IMR-90 (cell line): ENCODE measurements at places on chromosomes 1 and 21.

DNA sequence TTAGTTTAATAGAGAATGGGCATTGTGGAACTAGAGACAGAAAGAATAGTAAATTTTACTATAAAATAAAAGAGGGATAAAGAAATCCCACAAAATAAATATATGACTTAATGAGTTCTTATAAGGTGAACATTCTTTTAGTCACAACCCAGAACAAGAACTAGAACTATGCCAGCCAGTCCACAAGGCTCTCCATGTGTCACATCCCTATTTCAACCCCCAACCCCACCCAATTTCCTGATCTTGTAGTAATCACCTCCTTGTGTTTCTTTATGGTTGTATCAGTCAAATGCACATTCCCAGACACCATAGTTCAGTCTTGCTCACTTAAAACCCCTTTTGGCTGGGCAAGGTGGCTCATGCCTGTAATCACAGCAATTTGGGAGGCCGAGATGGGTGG lies 662.3 kb upstream of the CAMK1G start:
- no peak for DNase-seq

- DNase-seq: no peak
Measured at GRCh38 chr21:32916522-32917099, 109.1 kb upstream of the OLIG2 start.

DNA sequence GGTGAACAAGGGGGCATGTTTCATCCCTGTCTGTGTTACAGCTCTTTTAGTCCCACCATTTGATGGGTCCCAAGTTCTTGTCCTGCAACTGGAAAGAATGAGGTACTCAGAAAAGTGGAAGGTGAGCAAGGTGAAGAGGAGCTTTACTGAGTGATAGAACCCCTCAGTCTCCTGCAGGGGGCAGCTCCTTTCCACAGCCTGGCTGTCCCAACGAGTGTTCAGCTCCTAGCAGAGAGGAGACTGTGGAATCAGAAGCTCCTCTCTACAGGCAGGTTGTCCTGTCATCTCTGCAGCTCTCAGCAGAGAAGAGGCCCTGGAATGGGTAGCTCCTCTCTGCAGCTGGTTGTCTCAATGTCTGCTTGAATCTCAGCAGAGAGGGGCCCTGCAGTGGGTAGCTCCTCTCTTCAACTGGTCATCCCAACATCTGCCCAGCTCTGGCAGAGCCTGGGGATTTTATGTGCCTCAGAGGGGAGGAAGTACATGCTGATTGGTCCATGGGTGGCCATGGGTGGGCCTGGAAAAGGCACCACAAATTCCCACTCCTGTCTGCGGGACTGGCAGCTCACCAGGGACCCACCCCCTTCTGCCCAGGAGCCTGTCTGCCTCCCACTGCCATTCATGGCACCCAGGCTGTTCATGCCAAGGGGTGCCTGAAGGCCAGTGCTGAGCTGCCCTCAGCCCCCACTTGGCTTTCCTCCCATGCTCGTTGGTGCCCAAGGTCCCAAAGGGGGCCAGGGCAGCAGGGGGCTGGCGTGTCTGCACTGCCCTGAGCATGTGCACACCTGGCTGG lies 25.7 kb downstream of the LDLRAD1 start:
- DNase-seq: no peak

DNA sequence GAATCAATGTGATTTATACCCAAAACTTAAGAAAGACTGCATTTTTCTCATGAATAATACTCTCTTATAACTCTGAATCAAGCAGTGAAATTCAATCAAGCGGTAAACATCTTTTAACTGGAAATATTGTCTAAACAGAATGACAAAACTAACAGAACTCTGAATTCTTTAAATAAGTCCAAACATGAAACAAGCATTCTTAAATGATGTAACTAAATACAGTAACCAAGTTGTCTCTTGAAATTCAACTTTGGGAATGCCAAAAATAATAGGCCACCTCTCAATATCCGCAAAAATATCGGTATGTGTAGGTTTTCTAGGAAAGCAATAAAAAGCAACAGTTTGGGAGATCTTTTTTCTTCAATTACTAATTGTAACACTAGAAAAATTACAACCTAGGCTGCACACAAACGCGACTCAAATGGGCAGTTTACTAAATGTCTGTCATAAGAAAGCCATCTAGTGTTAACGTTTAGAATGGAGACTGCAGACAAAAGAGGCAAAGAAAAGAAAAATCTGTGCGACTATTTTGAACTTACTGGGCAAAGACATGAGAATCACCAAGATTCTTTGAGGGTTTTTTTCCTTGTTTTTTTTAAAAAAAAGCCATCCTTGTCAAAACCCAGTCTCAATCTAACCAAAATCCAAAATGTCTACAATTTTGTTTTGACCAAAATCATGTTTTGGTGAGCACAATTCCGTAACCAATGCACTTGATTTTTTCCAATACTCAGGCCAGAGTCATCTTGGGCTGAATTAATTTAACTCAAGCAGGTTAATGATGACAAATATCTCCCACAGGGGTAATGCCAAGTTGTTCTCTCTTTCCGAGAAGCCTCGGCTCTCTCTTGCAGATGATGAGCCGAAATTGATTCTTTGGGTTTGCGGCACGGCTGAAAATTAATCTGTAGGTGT lies 1.3 kb downstream of the SIPA1L2 start:
- DNase-seq: peak; percentile 52

- peak; percentile 42 for DNase-seq
Measured at GRCh38 chr1:42035205-42035829, 116.6 kb upstream of the HIVEP3 start.

DNA sequence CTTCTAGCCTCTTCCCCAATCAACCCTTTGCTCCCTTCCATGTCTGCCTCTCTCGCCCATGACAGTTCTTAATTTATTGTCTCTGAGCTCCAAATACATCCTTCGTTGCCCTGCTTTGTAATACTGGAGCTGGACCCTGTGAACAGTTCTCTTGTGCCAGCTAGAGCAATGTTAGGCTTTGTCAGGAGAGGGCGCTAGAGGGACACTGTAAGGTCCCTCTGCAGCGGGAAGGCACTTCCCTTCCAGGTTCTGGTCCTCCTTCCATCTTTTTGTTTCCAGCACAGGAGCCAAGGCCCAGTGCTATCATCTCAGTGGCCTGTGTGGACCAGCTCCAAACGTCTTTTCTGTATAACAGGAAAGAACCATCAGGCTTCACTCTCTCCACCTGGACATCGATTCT lies 95.9 kb downstream of the PTPRU start:
- DNase-seq: peak; percentile 21

DNA sequence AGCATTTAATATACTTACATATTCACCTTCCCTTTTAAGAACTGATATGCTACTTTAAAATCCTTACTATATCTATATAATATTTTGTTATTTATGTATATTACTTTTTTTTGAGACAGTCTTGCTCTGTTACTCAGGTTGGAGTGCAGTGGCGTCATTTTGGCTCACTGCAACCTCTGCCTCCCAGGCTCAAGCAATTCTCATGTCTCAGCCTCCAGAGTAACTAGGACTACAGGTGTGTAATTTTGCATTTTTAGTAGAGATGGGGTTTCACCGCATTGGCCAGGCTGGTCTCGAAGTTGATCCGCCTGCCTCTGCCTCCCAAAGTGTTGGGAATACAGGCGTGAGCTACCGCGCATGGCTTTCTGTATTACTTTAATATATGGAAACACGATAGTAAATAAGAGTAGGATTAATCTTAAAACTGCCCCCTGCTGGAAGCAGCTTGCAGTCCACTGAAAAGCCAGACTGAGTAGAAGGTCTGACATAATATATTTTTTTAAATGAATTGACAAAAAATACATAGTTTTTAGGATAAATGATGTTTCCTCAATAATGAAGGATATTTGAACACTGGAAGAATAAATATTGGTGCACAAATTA lies 24.4 kb downstream of the RCAN3 start:
- DNase-seq: peak; percentile 20

- no peak for DNase-seq
Measured at GRCh38 chr1:23796466-23797271, 3.9 kb downstream of the GALE start.

DNA sequence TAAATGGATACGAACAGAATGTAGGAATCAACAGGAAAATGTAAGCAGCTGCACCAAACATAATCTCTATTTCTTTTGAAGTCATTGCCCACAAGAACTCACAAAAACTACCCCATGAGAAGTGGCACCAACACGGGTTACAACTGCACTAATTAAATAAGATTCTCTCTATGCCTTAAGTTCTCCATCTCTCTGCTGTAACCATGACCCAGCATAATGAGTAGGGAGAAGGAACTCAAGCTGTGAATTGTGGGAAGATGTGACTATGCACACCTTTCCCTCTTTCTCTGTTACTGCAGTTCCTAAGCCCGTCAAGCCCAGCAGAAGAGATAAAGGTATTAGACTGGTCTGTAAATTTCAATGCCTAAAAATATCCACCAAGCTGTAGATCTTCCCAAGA lies 614.0 kb downstream of the USP25 start:
- DNase-seq: no peak

GRCh38 chr1:81885291-81885690 lies 84.6 kb downstream of the ADGRL2 start:
- no peak for DNase-seq

- no peak for DNase-seq
Measured at GRCh38 chr1:166297993-166298392, 131.2 kb upstream of the FAM78B start.

- DNase-seq: no peak
Measured at GRCh38 chr1:3590139-3590763, 21.1 kb downstream of the MEGF6 start.

DNA sequence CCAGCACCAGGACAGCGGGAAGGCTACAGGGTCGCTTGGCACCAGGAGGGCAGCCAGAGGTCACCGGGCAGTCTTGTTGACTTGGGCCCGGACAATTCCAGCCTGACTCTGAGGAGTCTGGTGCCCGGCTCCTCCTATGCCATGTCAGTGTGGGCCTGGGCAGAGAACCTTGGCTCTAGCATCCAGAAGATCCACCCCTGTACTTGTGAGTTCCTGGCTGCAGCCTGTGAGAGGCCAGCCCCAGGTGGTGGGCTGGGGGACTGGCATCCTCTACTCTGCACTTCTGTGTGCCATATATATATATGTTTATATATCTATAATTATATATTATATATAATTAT lies 11.6 kb upstream of the PTPN7 start:
- DNase-seq: no peak

GRCh38 chr1:76269155-76269554 lies 194.6 kb downstream of the ST6GALNAC3 start:
- DNase-seq: peak; percentile 49

DNA sequence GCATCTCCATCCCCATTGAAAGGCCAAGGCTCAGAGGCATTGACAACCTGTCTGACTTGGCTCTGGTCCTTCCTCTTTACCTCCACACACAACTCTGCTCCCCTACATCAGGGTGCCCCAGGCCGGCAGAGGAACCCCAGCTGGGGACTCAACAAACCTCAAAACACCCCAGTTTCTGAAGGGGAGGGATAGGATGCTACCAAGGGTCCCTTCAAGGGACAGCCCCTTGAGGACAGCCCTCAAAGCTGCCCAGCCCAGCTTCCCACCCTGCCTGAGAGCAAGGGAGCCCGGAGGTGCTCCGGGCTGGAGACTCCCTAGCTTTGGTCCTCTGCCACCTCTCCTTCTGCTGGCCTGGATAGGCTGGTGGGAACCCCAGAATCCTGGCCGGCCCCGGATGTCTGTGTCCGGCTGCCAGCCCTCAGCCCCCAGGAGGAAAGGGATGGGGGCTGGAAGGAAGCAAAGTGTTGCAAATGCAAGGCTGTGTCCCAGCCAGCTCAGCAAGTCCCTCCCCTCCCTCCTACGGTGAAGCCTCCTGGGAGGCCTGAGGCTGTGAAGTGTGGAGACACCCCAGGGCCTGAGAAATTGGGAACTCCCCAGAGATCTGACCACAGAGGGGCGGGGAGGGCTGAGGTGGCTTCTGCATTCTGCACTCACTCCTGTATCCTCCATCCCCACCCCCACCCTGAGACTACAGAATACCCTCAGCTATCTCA lies 1.1 kb upstream of the MARCKSL1 start:
- DNase-seq: peak; percentile 47

DNA sequence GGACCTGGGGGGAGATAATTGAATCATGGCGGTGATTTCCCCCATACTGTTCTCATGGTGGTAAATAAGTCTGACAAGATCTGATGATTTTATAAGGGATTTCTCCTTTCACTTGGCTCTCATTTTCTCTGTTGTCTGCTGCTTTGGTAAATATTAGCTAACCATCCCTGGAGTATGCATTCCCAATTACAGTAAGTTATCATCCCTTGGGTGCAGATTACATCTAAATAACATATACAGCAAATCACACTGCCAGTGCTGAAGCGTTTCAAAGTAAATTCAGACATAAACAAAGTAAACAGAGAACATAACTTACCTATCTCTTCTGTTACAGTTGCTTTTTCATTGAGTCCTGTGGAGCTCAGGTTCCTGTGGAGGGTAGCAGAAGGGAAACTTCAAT lies 38.6 kb upstream of the IGSF3 start:
- no peak for DNase-seq

- peak; percentile 29 for DNase-seq
Measured at GRCh38 chr1:16258591-16259135, 21.7 kb upstream of the CPLANE2 start.

GRCh38 chr1:159088546-159089183 lies 12.1 kb upstream of the AIM2 start:
- no peak for DNase-seq

DNA sequence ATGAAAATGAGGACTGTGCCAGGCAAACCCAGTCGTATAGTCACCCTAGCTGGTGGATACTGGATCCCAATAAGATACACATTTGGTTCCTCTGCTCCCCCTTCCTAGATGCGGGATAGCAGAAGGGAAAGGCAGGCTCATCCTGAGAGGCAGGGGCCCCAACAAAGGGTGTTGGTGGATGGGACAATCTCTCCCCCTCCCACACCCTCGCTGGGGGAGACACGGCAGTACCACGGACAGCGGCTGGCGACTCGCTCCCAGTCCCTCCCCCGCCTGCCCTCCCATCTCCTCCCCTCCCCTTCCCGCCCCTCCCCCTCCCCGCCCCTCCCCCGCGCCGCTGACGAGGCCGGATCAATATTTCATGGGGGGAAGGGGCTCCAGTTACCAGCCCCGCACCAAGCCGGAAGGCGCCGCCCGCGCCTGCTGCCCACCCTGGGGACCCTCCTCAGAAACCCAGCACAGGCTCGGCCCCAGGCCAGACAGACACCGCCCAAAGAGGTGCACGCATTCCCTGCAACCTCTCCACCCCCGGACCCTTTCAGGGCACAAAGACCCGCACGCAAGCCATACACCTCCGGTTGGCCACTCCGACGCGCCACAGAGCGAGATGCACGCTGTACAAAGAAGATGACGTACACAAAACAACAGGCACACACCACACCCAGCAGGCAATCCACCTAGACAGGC lies 11.5 kb downstream of the RIMS3 start:
- no peak for DNase-seq

DNA sequence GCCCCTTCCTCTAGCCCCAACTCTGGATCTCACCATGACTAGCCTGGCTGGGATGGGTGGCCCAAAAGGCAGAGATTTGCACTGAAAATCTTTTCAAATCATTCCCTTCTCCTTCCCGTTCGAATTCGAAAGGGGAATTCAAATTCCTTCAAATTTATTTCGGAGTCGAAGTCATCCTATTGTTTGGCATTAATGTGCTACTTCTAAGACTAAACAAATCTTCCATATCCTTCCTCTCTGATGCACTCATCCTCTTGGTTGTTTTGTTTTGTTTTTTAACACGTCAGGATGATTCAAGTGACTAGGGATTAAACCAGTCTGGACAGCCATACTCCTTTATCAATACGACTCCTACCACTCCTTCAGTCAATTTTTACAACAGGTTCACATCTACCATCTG lies 95.5 kb upstream of the SGIP1 start:
- DNase-seq: no peak

- no peak for DNase-seq
Measured at GRCh38 chr1:248811514-248812490, 13.9 kb downstream of the SH3BP5L start.

- no peak for DNase-seq
Measured at GRCh38 chr1:229913489-229913888, 153.5 kb upstream of the GALNT2 start.

- DNase-seq: no peak
Measured at GRCh38 chr1:200520735-200521134, 99.8 kb downstream of the KIF14 start.
